Fibroblast of skin of abdomen (primary cell): ENCODE measurements at places on chromosomes 6 and 20.

- no peak for DNase-seq
Observed at GRCh38 chr6:63213325-63213724, 2.1 kb downstream of the FKBP1C start.

DNA sequence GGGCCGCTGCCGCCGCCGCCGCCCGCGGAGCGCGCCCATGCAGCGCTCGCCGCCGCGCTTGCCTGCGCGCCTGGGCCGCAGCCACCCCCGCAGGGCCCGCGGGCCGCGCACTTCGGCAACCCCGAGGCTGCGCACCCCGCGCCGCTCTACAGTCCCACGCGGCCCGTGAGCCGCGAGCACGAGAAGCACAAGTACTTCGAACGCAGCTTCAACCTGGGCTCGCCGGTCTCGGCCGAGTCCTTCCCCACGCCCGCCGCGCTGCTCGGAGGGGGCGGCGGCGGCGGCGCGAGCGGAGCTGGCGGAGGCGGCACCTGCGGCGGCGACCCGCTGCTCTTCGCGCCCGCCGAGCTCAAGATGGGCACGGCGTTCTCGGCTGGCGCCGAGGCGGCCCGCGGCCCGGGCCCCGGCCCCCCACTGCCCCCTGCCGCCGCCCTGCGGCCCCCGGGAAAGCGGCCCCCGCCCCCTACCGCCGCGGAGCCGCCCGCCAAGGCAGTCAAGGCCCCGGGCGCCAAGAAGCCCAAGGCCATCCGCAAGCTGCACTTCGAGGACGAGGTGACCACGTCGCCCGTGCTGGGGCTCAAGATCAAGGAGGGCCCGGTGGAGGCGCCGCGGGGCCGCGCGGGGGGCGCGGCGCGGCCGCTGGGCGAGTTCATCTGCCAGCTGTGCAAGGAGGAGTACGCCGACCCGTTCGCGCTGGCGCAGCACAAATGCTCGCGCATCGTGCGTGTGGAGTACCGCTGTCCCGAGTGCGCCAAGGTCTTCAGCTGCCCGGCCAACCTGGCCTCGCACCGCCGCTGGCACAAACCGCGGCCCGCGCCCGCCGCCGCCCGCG lies 730 bp downstream of the INSM1 start:
- no peak for DNase-seq

DNA sequence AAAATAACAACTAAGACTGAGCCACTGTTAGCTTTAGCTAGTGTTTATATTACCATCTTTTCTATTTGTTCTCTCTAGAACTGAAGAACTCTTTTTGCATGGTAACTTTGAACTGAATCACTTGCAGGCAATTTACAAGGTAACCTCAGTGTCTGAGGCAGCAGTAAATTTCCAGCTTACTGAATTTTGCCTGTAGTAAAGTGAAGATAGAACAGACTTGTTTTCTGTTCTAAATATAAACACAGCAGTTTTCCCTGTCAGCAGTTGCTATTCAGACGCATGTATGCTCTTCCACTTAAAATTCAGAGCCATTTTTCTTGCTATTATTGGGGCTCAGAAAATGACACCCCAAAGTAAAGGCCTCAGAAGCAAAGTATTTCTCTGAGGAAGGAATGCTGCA lies 974.0 kb upstream of the GJE1 start:
- no peak for DNase-seq

- no peak for DNase-seq
Observed at GRCh38 chr20:38242848-38243708, 17.5 kb downstream of the KIAA1755 start.

DNA sequence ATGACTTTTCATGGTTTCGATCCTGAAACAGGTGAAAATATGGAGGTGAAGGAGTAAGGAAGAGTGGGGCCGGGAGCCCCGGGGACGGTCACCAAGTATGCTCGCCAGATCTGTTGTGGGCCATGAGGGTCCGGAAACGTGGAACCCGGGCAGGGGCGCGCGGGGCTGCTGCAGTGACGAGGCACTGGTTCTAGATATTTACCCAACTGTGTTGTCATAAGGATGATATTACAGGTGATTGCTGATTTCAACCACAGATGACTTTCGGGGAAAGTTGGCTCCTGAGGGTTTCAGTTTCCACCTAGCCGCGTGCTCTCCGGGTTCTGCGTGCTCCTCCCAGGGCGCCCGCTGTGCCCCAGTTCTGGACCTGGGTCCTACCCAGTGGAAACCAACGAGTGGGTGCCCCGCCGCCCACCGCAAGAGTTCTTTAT lies 12.2 kb downstream of the RAET1G start:
- DNase-seq = no peak

GRCh38 chr6:11609324-11610071 lies 71.9 kb downstream of the TMEM170B start:
- peak; percentile 76 for DNase-seq

GRCh38 chr20:13295637-13296036 lies 74.6 kb downstream of the ISM1 start:
- DNase-seq = no peak

GRCh38 chr6:154742891-154743290 lies 9.7 kb downstream of the SCAF8 start:
- no peak for DNase-seq

- peak; percentile 29 for DNase-seq
Observed at GRCh38 chr6:89950879-89951391, 56.7 kb downstream of the GJA10 start.

DNA sequence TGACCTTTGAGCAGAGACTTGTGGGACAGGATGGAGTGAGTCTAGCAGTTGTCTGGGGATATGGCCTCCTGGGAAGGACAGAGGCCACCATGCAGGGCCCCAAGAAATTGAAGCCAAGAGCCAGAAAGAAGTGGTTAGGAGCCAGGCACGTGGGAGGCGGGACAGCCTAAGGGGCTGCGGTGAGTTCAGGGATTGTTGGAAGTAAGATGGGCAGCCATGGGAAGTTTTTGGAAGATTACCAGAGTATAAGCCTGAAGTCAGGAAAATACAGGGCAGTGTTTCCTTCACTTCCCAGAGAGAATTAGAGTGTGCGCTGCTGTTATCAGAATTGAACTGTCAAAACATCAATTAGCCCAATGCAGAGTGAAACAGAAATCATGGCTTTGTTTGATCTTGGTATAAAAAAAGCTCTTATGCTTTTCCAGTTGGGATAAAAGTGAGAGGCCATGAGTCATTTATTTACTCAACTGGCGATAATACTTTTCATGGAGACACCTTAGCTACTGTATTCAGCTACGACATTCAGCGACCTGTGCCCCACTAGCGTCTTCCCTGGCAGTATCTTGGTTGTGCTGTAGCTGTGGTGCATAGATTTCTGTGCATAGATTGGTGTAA lies 66.9 kb downstream of the PHACTR2 start:
- no peak for DNase-seq

DNA sequence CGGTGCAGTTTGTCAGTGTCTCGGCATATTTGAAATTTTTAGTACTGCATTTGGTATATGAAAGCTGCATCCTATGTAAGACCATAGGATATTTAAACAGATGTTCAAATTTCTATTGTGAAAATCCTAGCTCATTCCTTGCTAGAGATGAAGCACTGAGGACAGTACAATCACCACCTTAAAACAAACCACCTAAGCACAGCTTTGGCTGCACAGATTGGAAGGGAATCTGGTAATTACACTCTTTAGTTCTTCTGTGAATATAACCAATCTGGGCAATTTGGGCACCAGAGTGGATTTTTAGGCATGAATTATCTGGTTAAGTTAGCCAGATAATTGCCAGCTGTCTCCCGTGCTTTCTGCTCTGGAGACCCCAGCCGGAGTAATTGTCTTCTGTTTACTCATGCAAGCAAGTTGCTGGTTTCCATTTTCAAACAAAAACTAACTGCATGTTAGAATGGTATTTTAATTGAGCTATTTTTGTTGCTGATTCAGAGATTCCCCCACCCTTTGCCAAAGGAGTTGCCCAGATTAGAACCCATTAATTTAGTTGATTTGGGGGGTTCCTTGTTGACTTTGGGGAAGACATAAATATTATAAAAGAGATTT lies 36.9 kb downstream of the E2F3 start:
- no peak for DNase-seq

- peak; percentile 56 for DNase-seq
Observed at GRCh38 chr6:50699051-50699775, 14.1 kb upstream of the TFAP2D start.

- DNase-seq = no peak
Observed at GRCh38 chr6:84641076-84641475, 123.3 kb downstream of the TBX18 start.

- DNase-seq = peak; percentile 82
Observed at GRCh38 chr6:129744201-129744879, 34.4 kb upstream of the ARHGAP18 start.

DNA sequence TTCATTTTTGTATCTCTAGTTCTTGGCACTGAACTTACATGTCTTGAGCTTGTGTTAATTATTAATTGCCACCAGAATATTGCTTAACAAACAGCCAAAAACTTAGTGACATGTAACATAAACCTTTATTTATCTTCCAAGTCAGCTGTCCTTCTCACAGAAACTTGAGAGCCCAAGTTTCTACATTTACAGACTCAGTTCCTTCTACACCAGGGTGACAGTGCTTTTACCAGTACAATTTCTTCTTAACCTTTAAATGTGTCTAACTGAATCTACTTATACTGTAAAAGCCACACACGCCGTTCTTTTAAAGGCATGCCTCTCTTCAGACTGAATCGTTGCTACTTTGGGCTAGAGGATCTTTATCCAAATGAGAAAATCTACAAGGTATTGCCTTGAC lies 539.2 kb downstream of the GRIK2 start:
- DNase-seq = no peak

GRCh38 chr6:124867121-124867520 lies 95.1 kb upstream of the RNF217 start:
- no peak for DNase-seq

DNA sequence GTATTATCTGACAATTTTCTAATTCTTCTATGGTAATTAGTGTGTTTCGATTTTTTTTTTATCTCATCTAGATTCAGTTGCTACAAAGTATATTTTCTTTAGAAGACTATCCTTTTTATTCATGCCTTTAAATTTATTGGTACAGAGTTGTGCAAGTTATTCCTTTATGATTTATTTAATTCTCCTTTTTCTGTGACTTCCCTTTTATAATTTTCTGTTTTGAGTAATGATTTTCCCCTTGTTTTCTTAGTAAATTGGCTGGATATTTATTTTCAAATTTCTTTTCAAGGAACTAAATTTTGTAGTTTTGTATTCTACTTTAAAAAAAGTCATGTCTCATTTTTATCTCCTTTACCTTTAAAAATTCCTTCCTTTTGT lies 2.4 kb upstream of the IL22RA2 start:
- no peak for DNase-seq

DNA sequence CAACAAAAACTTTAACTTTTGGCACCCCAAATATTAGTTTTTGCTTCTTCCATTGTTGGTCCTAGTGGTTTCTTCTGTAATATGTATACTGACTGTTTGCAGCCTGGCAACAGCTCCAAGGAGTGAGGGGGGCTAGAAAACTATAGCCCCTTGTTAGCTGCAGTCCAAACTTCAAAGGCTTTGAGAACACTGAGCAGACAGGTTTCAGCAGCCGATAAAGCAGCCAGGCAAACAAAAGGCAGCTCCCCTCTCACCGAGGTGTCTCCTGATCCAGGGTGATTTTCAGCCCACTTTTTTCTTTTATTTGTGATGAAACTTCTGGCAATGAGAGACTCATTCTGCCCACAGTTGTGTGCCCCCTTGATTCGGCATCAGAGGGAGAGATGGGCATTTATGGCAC lies 80.7 kb downstream of the OLIG3 start:
- no peak for DNase-seq

DNA sequence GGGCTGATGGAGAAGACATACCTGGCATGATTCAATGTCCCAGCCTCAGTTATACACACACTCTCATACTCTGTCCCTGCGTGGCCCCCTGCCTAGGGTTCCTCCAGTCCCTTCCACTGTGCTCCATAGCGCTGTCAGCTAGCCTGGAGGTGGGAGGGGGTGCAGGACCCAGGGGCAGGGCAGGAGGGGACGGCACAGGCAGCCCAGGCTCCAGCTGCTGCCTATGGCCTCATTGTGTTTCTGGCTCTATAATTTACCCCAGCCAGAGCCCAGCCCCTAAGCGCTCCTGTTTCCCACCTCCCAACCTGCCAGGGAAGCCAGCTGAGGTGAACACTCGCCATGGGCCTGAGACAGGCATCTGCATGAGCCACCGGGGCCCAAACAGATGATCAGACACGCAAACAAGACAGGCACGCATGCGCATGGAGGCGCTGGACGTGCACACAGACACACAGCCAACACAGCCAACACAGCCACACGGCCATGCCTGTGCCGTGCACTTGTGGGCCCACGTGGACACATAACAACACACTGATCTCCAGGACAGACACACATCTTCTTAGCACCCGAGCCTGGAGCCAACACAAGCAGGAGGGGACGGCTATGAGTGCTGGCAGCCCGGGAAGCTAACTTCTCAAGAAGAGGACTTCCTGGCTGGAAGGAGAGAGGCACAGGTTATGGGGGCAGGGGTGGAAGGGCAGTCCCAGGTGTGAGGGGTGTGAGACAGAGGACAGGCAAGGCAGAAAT lies 124.9 kb downstream of the GRM4 start:
- DNase-seq = no peak

DNA sequence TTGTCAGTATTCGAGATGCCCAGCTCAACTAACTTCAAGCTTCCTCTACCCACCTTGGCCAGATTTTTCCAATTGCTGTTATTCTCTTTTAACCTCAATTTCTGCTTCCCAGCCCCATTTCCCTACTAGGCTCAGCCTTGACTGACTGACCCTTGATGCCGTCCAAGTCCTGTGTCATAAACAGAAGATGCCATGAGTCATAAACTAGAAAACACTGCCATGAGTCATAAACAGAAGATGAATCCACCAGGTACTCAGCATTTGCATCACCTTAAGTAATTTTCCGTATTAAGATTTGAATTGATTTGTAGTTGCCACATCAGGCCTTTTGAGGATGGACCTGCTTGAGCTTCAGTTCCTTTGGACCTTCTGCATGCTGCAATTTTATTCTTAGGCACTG lies 123.8 kb downstream of the FAM83B start:
- no peak for DNase-seq

DNA sequence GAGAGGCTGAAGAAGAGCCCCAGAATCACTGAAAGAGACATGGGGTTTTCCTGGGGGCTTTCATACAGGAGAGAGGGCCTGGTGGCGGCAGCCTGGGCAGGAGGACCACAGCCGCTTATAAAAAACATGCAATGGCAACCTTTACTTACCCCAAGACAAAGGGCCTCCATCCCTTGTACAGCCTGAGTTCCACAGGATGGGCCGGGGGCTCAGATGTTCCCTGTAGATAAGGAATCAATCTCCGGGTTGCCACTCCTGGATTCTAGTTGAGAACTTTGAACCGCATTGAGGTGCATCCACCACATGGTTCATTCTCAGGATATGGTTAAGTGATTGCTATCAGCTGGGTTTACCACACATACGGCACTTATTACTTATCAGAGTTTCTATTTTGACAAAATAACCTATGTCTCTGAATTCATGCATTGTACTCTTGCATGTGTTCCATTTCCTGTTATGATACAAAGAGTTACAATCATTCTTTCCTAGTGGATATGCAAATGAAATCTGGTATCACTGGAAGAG lies 677.6 kb downstream of the KIF16B start:
- no peak for DNase-seq

GRCh38 chr6:79813854-79814709 lies 133.3 kb downstream of the ELOVL4 start:
- DNase-seq = peak; percentile 55
